Pulmonary artery endothelial cell (primary cell): ENCODE measurements at places on chromosomes 13 and 19. TPM values are rescaled to one million over a fixed set of nuclear protein-coding genes. Genes with fewer than 3 reads are reported as not detected.
A peak's percentile ranks its signal among the peaks of the same experiment; 100 is the strongest.

- no peak for DNase-seq
These were observed 72.3 kb downstream of the GPR12 start for GRCh38 chr13:26688286-26688685.

DNA sequence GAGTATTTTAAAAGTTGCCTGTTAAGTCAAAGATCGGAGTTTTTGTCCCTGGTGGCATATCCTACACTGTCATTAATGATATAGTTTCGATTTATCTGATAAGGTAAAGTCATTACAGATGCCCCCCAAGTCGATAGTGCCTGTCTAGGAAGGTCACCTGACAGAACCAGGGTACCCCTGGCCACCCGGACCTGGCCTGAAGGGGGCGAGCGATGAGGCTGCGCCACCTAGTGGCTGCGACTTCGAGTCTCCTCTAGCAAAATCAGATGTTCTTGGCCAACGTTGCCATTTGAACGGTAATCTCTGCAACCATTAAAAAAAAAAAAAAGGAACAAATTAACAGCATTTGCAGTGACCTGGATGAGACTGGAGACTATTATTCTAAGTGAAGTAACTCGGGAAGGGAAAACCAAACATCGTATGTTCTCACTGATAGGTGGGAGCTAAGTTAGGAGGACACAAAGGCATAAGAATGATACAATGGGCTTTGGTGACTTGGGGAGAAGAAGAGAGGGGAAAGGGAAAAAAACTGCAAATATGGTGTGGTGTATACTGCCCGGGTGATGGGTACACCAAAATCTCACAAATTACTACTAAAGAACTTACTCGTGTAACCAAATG lies 565.1 kb downstream of the LIG4 start:
- DNase-seq, result peak; percentile 27

Gene WTIP
- 33.0 and 40.7 TPM in 2 replicates for total RNA-seq

DNA sequence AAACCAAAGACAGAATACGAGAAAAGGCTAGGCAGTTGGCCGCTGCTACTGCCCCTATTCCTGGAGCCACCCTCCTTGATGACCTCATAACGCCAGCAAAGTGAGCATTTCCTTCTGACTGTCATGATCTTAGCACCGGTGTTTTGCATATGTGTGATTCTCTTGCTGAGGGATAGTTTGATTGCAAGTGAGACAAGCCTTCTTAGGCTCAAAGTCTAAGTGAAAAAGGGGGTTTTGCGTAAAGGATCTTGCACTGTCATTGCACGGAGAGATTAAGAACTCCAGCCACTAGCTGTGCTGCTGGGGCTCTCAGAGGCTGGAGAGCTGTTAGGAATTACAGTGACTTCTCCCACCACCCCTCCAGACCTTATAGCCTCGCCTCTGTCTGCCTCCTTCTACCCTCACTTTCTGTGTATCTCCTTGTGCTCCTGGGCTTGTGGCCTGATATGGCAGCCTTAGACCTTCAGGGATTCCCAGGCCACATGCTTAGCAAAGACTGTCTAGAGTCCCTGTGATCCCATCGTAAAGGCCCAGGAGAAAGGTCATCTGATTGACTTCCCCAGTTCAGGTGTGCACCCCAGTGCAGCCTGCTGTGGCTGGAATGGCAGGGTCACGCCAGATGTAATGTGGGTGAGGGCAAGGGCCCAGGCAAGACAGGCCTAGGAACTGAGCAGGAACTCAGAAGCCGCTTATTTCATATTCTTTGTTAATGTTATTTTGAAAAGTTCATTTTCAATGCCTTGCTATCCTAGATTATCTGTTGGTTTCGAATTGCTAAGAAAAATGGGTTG lies 12.6 kb downstream of the GPATCH1 start:
- DNase-seq, result no peak

DNA sequence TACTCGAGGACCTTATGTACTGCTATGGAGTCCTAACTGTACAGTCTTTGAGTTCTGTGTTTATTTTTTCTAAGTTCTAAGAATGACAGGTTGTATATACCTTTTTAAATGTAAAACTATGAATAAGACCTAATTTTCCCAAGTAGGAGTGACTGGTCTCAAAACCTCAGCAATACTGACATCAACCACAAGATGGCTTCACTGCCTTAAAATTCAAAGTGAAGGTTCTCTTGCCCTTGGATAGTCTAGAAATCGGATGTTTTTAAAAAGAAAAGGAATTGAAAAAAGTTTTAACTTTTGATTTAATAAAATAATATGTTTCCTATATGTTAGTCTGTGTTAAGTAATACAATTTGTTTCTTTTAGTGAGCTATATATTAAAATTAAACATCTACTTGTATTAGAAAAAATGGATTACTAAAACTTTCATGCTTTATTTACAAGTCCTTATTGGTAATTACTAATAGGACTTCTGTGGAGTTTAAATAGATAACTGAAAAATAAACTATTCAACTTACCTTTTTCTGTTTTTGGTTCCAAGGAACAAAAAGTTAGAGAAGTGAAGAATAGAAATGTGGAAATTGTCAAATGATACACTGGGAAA lies 52.0 kb downstream of the TDRD3 start:
- DNase-seq, result peak; percentile 20

Gene OR7A5
- not detected in 2 replicates for total RNA-seq

- peak; percentile 8 for DNase-seq
These were observed 31.5 kb upstream of the ZNF766 start for GRCh38 chr19:52237771-52238400.
